ENCODE measurements at places on chromosomes 11 and 22.

DNA sequence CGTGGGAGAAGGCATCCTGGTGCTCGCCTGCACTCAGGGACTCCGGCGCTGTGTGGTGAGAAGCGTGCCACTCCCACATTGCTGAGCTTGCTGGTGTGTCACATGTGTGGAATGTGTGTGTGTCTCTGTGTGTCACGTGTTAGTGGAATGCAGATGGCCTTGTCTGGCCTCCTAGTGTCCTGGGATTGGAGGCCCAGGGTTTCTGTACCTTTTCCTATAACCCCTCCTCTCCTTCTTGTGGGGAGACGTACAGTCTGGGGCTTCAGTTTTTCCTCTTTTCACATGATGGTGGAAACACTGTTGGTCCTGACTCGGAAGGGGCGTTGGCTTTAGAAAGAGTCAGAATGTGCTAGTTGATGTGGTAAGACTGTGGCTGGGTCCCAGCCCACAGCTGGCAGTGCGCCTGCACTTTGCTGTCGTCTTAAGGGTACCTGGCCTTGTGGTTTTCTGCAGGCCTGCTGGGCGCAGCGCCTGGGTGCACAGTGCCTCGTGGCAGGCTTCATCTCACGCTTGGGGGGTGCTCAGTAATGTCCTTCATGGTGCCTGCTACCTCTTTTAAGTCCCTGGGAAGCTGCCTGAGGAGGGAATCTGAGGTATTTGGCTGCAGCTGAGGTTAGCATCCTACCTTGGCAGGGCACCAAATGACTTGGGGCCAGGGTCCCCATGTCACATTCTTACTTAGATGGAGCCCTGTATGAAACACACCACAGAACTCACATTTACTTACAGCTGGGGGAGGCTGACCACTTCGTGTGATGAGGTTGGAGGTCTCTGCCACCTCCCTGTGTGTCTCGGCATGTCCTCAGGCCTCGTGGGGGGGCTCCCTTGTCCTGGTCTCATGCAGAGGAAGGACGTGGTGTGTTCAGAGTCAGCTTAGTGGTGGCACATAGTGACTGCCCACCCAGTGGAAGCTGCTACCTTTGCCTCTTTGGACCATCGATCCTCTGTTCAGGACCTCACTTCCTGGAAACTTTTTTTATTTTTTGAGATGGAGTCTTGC, 61.9 kb downstream of the MED15 start:
- peak; percentile 93 for DNase-seq

DNA sequence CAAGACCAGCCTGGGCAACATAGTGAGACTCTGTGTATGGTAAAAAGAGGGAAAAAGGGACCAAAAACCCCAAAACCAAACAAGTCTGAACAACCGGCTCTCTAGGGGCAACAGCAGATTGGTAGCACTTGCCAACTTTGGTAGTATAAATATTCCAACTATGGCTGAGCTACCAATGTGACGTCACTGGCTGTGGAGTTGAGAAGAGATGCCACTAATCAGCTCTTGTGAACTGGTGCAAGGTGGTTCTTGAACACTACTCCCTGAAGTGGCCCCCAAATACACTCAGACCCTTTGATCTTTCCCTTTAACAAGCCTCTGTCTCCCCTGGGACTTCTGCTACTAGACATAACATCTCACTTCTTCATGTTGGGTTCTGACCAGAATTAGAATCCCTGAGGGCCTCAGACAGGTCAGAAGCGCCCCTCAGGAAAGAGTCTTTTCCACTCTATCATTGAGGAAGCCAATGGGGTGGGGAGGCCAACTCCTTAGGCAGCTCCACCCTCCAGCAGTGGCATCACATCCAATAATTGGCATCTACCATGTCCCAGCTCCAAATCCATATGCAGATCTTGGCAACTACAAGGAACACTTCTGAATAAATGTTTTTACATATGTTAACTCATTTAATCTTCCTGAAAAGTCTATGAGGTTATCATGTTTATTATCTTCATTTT, 49.2 kb downstream of the RPL27A start:
- no peak for DNase-seq

- DNase-seq: no peak
Observed at GRCh38 chr22:38455530-38456271, 702 bp upstream of the KCNJ4 start.

GRCh38 chr11:78783846-78784245, 209.2 kb upstream of the NARS2 start:
- no peak for DNase-seq

DNA sequence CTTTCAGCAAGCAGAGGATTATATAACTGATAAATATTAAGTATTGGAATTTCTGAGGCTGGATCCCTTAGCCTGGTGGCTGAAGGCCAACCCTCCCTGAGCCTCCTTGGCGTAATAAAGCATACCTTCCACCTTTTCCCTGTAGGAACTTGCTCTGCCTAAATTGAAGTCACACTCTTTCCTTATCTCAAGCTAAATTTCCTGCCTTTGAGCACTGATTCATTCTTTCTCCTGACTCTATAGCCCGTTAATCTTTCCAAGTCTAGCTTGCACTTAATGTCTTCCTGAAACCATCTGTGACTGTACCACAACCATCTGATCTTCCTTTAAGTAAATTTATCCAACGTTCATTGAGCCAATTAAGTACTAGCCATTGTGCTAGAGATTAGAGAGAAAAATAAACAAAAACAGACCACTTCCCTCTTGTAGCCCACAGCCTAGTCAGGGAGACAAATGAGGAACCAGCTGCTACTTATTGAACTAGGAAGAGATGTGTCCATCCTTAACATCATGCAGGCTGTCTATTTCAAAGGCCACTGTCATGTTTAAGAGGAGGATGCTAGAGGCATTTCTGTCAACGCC, 62.9 kb downstream of the GRK3 start:
- peak; percentile 24 for DNase-seq

DNA sequence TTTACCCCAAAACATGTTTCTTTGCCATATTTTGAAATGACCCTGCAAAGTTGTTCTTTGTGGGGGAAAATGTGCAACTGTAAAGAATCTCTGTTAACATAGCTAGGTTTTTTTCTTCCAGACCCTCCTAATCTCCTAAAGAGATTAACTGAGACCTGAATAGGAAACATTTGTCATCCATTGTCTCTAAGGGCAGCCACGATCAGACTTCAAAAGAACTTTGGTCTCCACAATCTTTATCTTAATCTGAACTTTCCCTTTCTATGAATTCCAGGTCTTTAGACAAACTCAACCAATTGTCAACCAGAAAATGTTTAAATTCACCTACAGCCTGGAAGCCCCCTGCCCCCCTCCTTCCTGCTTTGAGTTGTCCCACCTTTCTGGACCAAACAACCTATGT, 4.6 kb upstream of the LGALS12 start:
- no peak for DNase-seq

All from mammary epithelial cell (primary cell).